ENCODE measurements at places on chromosomes 4 and X.

- peak; percentile 64 for DNase-seq
Observed at GRCh38 chr4:7781366-7781765, 158.3 kb downstream of the AFAP1 start.

- DNase-seq = peak; percentile 33
Observed at GRCh38 chrX:68534691-68535090, 35.8 kb downstream of the YIPF6 start.

- peak; percentile 20 for DNase-seq
Observed at GRCh38 chrX:139851730-139852129, 81.1 kb downstream of the ATP11C start.

DNA sequence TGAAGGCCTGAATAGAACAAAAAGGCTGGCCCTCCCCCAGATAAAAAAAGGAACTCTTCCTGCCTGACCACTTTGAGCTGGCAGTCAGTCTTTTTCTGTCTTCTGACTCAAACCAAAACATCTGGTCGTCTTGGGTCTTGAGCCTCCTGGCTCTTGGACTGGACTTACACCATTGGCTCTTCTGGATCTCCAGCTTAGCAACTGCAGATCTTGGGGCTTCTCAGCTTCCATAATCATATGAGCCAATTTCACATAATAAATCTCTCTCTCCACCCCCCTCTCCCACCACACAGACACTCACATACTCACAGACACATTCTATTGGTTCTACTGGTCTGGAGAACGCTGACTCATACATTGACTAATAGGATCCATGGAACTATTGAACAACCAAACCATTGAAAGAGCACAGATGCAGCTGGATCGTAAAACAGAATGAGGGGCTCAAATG lies 15.6 kb upstream of the CWH43 start:
- DNase-seq = peak; percentile 98

- DNase-seq = no peak
Observed at GRCh38 chrX:117325706-117326105, 790.9 kb downstream of the KLHL13 start.

GRCh38 chr4:53592686-53593501 lies 1.6 kb upstream of the LNX1 start:
- peak; percentile 41 for DNase-seq

DNA sequence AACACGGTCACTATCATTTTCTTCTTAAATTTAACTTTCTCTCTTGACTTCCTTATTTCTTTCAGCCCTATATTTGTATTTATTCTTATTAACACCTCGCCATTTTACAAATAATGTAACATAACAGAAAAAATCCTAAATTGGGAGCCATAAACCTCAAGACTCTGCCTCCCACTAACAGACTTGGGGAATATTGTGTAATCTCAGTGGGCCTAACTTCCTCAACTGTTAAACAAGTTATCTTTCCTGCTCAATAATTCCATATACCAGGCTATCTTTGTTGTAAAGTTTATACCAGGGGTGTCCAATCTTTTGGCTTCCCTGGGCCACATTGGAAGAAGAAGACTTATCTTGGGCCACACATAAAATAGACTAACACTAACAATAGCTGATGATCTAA lies 26.2 kb downstream of the PRSS12 start:
- DNase-seq = no peak

DNA sequence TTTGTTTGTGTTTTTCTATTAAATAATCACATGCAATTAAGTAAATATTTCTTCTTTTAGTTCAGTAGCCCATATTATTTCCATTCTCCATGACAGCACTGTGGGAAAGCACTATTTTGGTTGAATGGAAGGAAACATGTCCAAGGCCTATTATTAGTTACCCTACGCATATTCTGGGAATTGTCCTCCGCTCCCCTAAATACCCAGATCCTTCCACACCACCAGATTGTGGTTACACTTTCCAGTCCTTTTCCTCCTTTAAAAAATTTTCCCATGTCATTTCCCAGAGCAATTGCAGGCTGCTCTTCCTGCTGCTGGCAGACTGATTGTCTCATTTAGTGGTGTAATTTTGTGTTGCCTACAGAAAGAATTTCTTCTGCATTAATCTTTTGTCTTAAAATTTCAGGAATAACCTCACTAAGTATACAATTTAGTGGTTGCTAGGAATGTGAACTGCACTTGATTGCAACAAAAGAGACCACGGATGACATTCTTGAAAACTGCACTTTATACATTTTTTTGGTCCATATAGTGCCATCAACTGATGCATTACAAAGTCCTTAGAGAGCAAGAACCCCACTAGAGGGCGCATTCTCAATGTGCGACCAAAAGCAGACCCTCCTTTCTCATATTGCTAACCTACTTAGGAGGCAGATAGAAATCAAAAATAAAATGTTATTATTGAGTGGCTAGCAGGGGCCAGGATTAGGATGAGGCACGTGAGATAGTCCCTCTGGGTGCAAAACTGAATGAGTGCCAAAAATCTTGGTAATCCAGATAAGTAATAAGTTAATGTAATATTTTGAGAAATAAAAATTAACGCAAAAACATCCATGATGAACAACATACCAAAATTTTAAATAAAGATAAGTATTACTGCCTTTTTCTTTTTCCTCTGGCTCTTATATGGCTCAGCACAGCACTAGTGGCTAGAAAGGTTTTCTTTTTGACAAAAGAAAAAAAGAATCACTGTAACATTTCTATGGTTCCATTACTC lies 98.8 kb upstream of the IQCM start:
- peak; percentile 66 for DNase-seq

DNA sequence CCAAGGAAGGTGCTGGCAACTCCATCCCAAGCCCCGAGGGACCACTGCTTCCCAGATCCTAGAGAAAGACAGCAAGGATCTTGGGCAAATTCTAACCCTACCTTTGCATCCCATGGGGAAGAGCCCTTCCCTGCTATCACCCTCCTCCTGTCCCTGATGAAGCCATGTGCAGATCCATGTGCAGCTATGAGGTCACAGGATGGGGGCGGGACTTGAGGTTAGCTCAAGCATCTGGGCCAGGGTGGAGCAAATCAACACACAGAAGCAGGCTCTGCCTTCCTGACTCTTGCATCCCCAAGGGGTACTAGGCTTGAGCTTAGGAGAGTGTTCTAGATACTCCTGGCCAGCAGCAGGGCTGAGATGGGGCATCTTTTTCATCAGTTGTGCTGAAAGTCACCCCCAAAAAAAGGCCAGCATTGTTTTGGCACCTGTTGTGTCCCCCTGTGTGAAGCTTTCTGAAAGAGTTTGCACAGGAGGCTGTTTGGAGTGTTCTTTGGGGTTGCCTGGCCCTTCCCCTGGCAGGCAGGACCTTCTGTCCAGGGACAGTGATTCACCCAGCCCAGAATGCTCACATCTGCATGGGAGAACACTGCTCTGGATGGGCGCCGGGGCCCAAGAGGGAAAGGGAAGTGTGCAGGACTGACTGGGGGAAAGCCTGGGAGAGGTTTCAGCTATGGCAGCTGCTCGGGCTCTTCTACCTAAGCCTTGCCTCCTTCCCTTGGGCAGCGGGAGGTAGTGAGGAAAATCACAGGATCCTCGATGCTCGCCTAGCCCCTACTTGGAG lies 50.8 kb downstream of the PRPS1 start:
- peak; percentile 97 for DNase-seq

GRCh38 chr4:14431155-14432134 lies 570.8 kb upstream of the CPEB2 start:
- DNase-seq = no peak

DNA sequence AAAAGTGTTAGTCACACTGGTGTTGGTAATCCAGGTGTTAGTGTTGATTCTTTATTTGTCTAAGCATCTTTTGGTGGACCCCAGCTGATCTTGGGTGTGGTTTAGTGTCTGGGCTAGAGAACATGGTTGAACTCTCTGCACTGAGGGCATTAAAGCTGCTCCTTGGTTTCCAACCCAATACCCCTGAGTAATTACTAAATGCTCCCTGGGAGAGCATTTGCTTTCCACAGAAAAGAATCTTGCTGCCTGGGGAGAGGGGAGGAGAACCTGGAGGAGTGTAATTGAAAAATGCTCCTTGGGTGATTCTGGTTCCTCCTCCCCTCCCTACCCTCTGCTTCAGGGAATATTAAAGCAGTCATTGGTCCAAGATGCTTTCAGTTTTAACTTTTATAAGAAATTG lies 3.1 kb downstream of the GUCY1B1 start:
- DNase-seq = no peak

- DNase-seq = peak; percentile 41
Observed at GRCh38 chr4:76306882-76307659, 538 bp downstream of the STBD1 start.

All from fibroblast of mammary gland (primary cell).